CD4-positive, alpha-beta T cell treated with Interleukin-12 subunit alpha and Interleukin-12 subunit beta, for 1 hour (primary cell): ENCODE measurements at places on chromosomes 12 and 14.

DNA sequence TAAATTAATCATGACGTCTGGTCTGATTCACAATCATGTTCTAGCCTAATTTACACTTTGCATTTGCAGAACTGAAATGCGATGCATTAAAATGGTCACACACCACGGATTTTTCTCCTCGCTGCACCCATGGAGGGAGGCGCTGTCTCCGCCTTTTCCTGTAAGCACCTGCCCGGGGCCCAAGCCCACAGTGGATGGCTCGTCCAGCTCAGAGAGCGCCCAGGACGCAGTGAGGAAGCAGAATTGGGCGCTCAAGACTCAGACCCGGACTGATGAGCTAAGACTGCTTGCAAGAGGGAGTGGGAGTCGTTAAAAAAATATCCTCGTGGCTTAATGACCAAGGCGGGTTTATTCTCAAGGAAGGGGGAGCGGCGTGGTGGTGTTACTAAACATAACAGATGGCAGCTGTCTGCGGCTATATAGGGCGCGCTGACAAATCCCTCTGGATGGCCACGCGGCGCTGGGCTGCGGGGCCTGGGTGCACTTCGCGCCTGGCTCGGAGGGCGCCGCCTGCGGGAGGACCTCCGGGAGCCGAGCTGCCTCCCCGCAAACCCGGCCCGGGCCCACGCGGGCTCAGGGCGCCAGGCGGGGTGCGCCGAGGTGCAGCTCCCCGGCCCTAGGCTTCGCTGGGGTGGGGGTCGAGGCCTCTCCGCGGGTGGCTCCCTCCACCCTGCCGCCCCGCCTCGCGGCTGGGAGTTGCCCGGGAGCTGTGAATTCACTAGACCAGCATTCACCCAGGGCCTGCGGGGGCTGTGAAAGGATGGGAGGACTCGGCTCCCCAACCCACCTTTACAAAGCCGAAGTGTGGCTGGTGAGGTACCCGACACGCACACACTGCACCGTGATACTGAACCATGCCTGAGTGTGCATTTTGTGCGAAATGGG lies 78.7 kb downstream of the PPM1A start:
- peak; percentile 17 for DNase-seq

DNA sequence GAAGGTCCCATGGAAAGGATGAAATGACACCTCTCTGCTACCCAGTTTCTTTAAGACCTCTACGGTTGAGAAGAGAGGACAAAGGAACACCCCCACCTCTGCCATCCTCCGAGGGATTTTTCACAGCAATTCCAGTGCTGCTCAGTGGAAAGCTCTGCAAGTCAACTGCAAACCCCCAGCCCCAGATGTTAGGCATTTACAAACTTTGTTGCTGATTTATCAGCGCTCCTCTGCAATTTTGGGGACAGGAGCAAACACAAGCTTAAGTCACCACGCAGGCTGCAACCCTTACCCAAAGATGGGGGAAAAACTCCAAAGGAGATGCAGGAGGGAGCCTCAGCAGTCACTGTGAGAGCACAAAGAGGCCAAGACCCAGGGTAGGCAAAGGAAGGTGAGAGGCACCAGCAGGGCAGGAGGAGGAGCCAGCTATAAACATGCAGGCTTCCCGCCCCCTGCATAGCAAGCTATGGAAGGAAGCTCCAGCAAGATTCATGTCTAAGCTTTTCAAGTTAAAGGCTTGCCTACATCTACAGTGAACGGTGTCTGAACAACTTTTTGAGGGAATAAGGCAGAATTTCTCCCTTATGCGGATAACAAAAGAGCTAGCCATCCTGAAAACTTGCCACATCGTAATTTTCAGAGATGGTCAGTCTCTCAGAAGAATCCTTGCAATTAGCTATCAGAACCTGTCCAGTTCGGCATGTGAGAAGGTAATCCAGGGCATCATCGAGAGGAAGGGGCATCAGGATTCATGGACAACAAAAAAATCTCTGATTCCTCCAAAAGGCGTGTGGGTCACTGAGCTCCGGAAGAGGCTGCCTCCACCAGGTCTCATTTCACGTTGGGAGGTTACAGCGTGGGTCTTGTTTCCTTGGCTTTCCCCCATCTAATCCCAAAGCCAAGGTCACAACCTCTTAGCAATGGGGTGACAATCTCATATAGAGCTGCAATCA lies 3.9 kb downstream of the CTDSP2 start:
- DNase-seq, result no peak

GRCh38 chr12:33825442-33825841 lies 196.9 kb upstream of the ALG10 start:
- DNase-seq, result no peak

- no peak for DNase-seq
These were observed 5.2 kb downstream of the DCN start for GRCh38 chr12:91177381-91177780.

DNA sequence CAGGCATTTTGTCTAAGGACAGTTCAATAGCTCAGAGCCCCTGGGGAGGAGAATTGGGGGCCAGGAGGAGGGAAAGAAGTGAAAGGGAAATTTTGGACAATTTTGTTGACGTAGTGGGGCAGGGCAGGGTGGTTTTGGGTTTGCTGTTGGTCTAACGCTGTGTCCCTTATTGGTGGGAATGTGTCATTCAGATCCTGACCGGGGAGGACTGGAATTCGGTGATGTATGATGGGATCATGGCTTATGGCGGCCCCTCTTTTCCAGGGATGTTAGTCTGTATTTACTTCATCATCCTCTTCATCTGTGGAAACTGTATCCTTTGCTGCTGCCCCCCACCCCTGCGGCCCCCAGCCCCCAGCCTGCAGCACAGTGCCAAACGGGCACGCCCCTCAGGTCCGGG lies 212.1 kb upstream of the FKBP4 start:
- DNase-seq, result no peak

DNA sequence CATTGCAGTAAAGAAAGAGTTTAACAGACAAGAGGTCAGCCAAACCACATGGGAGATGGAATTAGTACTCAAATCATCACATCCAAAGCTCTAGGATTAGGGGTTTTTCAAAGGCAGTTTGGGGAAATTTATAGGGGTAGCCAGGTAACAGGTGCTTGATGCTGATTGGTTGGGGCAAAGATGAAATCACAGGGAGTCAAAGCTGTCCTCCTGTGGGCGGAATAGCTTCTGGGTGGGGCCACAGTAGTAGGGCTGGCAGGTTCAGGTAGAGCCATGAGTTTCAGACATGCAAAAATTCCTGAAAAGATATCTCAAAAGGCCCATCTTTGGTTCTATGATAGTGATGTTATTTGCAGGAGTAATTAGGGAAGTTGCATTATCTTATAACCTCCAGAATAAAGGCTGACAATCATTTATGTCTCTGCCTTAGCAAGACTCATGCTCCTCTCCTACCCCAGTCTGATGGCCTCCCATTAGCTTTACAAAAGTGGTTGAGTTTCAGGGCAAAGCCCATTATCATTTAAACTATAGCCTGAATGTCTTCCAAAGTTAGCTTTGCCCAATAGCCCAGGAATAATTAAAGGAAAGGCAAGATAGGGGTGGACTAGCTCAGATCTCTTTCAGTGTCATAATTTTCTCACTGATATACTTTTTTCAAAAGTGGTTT lies 42.1 kb upstream of the CNTN1 start:
- DNase-seq, result no peak

DNA sequence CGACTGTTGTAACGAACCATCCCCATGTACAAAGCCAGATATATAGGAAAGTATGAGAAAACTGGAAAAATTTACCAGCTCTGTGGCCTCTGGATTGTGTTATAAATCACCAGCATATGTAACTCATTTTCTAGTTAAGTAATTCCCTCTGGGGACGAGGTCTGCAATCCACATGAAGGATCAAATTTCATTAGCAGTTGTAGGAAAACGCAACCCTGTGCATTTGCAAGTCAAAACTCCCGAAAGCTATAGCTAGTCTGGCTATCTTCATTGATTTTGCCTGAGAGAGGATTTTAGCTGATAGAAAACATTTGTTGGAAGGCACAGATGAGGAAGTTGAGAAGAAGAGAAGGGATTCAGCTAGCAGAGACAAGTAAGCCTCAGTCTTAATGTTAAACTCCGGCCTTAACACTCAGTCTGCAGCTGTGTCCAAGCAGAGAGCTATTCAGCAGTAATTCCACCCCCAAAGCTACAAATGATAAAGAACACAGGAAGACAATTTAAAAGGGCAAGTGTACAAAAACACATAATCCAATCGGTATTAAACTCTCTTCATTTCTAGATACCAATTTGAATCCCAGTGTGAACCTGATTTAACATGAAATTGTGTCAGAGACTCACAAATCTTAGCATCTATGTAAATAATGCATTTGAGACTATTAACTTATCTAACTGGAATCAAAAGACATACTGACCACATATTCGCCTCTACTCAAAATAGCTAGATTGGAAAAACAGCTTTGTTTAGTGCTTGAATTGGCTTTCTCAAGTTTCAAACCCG lies 54.2 kb upstream of the CERS5 start:
- DNase-seq, result no peak

DNA sequence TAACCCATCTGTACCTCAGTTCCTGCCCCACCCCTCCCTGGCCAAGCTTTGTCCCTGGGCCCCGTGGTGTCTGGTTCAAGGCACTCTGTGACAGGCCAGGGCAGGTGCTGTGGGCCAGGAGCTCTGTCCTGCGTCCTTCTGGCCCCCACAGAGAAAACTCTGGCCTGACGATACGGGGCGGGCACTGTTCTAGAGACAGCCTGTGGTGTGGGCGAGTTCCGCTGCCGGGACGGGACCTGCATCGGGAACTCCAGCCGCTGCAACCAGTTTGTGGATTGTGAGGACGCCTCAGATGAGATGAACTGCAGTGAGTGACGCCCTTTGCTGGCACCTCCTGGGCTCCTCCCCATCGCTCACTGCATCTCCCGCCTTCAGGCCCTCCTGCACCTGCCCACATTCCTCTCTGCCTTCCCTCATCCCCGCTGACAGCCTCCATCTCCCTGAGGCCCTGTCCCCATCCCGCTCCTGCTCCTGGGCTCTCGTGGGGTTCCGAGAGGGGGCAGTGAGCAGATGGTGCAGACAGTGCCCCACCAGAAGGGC lies 22.8 kb upstream of the NXPH4 start:
- no peak for DNase-seq

DNA sequence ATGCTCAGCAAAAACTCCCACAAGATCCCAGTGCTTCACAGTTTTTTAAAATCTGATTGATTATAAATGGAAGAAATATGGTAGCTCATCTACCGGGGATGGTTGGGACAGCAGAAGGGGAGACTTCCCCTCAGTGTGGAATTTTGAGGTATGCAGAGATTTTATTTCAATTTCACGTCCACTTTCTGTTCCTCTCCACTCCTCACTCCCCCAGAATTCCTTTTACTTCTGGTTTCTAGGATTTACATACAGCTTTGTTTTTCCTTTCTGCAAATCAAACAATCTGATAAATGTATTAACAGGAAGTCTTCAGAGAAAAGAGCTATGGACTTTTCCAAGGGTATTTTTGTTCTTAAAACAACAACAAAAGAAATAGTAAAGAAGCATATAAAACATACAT lies 181.5 kb upstream of the ARHGAP5 start:
- no peak for DNase-seq

- no peak for DNase-seq
These were observed 452.3 kb downstream of the ADAMTS20 start for GRCh38 chr12:43099691-43100163.

- DNase-seq, result no peak
These were observed 58.7 kb downstream of the CCDC59 start for GRCh38 chr12:82299319-82300025.

- no peak for DNase-seq
These were observed 16.2 kb upstream of the MYL2 start for GRCh38 chr12:110936367-110937103.

DNA sequence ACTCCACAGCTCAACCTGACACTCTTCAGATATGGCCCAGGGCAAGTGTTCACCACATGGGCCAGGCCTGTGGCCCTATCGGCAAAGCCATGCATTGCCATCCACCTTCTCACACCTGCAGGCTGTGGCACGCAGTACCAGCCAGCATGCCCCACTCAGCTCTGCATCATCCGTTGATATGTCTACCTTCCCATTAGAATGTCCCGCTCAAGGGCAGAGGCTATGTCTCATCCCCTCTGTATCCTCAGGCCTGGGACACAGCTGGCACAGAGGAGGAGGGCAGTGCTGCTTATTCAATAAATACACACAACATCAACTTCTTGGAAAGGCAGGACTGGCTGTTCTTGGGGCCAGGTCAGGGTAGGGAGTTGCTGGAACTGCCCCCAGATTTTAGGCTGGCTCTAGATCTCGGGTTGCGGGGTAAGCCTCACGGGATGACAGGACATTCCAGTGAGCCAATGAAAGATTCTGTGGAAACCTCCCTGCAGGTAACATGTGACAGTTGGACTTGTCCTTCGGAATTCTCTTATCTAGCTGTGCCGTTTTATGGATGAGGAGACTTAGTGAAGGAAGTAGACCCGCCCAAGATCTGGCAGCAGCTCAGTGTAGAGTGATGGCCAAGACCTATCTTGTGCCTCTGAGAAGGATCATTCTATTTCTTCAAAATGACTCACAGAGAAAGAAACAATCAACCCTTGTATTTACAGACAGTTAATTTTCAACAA lies 25.6 kb downstream of the SYNE3 start:
- no peak for DNase-seq
